ENCODE measurements at places on chromosomes 3 and 15. TPM values are rescaled to one million over a fixed set of nuclear protein-coding genes. Genes with fewer than 3 reads are reported as not detected.

The GPR62 gene
- not detected for total RNA-seq

The LPP gene
- 60.6 TPM for total RNA-seq

The ITGB5 gene
- total RNA-seq, result 88.7 TPM

- no peaks in the 10 kb centered on the region for H3K36me3 ChIP-seq
- H3K27me3 ChIP-seq, result no peaks in the 10 kb centered on the region
- peak overlapping the region; percentile 64 for H3K27ac ChIP-seq
- no peaks in the 10 kb centered on the region for H3K4me1 ChIP-seq
- H3K4me3 ChIP-seq, result no peak overlapping the region
- DNase-seq, result no peak
Observed at GRCh38 chr15:38128341-38128781, 124.3 kb upstream of the SPRED1 start.

GRCh38 chr3:46395210-46395661, 11.6 kb downstream of the CCR5AS start:
- peaks cover 5% of the 10 kb centered on the region for H3K4me1 ChIP-seq
- no peak overlapping the region for H3K4me3 ChIP-seq
- no peak for DNase-seq
- no peaks in the 10 kb centered on the region for H3K36me3 ChIP-seq

DNA sequence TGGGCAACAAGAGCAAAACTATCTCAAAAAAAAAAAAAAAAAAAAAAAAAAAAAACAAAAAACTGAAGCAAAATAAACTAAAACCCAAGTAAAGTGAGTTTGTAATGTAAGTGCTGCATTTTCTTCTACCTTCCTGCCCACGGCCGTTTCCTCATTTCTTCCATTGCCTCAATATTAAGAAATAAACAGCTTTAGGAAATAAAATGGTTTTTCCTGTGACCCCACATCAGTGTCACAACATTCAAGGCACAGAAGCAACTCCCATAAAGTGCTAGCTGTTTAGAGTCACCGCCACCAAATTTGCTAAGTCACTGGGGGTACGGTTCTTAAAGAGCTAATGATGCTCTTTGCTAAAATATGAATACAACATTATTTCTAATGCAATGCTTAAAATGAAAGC, 3.3 kb downstream of the PKM start:
- peak overlapping the region; percentile 94 for H3K27ac ChIP-seq
- H3K27me3 ChIP-seq, result no peaks in the 10 kb centered on the region
- DNase-seq, result no peak
- no peak overlapping the region for H3K4me3 ChIP-seq
- H3K36me3 ChIP-seq, result no peaks in the 10 kb centered on the region
- peaks cover 35% of the 10 kb centered on the region for H3K4me1 ChIP-seq
